RCC 7860 (cell line): ENCODE measurements at places on chromosomes 5 and 9.
A peak's percentile ranks its signal among the peaks of the same experiment; 100 is the strongest.

DNA sequence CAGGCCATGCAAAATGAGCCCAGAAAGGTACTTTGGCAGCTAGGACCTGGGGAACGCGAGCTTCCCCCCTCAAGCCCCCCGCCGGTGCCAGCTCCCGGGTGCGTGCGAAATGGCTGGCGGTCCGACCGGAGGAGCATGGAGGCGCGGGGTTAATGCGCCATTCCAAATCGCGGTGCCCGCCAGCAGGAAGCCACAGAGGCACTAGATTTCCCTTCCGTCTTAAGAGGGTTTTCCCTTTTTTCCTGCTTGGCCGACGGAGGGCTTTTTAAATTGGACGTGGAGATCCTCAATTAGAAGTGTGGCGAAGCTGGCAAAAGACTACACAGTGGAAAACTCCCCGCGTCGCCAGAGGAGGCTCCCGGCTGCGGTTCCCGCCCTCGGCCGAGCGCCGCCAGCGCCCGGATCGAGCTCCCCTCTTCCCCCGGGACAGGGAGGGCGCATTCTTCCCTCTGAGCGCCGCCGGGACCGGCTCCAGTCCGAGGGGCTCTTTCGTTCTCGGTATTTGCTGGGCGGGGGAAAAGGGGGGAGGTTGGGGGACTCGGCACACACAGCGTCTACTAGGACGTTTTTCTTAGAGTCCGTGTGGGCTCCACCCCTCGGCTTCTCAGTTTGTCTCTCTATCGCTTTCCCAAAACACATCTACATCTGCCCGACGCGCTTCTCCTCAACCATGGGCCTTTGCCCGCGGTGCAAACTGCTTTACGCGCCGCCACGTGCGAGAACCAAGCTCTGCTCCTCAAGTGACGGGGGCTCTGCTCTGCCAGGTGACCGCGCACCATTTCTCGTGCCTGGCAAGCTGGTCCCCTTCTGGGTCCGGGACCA lies 3.0 kb downstream of the GDNF start:
- DNase-seq = no peak

- no peak for DNase-seq
These were observed 11.5 kb upstream of the ALDH1B1 start for GRCh38 chr9:38380872-38381534.

- peak; percentile 73 for DNase-seq
These were observed 32.7 kb upstream of the DNAH5 start for GRCh38 chr5:13976867-13977830.

DNA sequence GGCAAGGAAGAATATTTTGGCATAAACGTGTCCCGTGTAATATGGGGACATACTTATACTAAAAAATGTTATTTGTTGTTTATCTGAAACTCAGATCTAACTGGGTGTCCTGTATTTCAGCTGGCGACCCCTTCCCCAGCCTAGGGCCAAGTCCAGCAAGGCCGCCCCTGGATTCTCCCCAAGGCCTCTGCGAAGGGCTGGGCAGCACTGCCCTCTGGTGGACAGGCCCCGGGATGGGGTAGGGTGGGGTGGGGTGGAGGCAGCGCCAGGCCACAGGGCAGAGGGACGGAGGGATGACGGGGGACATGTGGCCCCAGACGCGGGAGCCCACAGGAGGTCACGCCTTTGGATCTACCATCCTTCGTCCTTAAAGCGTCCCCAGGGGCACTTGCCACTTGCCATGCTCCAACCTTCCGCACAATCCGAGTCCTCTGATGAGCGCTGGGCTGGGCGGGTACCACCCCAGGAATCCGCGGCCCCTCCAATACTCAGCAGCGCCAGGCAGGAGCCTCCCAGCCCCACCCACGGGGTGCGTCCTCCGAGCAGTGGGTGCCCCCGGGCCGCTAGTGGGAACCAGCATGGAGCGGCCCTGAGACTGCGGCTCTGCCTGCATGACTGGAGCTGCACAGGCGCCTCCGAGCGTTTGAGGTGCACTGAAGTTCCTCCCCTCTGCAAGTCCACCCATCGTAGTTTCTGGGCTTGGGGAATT lies 7.1 kb upstream of the AGPAT2 start:
- DNase-seq = no peak

DNA sequence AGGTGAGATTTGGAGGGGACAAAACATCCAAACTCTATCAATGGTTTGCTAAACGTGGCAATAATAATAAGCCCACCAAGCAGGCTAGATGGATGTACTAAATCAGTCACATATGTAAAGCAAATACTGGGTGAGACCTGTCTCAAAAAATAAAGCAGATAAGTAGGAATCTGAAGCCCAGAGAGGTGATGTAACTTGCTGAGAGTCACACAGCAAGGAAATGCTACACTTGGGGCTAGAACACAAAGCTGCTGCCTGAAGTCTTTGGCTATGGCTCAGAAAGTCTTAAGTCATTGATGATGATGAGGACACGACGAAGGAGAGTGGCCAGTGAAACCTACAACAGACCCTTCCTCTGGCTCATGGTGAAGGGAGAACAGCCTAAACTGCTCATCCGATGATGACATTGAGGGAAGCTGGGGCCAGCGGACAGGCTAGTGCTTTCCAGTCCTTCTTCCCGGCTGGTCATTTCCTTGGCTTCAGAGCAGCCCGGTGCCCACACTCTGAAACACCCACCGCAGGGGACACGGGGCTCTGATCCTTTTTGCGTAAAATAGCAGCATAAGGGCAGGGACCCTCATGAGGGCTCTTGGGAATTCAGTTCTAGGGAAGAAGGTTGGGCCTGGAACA lies 14.1 kb downstream of the DUSP1 start:
- DNase-seq = no peak
